ENCODE measurements at places on chromosomes 5 and 9. TPM values are rescaled to one million over a fixed set of nuclear protein-coding genes. Genes with fewer than 3 reads are reported as not detected.

The IL5 gene
- total RNA-seq = not detected

The FAM163B gene
- not detected for total RNA-seq

The AK3 gene
- 101 TPM for total RNA-seq

The DDX4 gene
- not detected for total RNA-seq

The C5orf24 gene
- 58.9 TPM for total RNA-seq

The GMCL2 gene
- not detected for total RNA-seq

DNA sequence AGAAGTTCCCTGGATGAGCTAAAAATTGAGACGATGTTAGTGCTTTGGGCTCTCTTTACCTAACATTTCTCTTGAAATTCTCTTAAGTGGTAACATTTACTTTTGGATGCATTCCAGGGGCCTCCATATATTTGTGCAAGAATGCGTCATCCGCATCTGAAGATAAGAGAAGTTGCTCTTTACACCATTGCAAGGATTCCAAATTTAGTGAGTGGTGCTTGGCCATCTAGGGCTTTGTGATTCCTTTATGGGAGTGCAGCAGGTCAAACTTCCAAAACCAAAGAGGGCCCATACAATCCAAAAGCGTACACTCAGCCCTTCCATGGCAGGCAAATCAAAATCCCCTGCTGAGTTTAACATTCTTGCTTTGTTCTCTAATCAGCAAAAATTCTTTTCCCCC, 102.0 kb upstream of the DMAC1 start:
- no peak for DNase-seq

GRCh38 chr5:168408561-168409305, 77.5 kb upstream of the RARS1 start:
- no peak for DNase-seq

- DNase-seq = no peak
Observed at GRCh38 chr5:7955476-7955875, 86.5 kb downstream of the MTRR start.

DNA sequence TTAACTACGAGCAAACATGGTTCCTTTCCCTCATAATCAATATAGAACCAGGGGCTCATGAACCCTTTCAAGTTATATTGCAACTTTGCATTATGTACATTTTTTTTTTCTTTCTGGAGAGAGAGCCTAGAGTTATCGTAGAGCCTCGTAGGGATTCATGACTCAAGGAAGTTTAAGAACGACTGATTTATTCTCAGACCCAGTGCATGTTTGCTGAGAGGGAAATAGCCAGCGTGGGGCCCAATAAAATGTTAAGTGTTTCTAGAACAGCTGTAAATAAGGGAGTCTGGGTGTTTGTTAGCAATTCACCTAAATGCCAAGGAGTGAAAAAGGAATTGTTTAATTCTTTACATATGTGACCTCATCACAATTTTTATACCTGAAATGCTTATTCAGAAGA, 119.0 kb upstream of the KLF9 start:
- DNase-seq = no peak

- DNase-seq = no peak
Observed at GRCh38 chr5:122985006-122985700, 51.4 kb downstream of the PPIC start.

GRCh38 chr5:117475919-117476318, 901.3 kb upstream of the SEMA6A start:
- DNase-seq = no peak

DNA sequence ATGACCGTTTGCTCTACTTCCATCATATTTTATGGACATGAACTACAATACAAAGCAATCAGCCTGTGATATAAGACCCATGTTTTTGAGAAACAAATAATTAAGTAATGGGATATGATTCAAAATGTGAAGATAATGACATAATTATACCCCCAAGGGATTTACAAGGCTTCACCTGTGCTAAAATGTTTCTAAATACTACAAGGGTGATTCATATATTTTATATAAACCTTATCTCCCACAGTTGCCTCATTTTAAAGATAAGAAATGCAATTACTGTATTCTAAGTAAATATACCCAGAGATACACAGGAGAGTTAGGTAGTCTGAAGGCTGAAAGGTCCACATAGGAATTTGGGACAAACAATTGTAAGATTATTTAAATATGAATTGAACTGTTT, 662.0 kb upstream of the CHD1 start:
- no peak for DNase-seq

DNA sequence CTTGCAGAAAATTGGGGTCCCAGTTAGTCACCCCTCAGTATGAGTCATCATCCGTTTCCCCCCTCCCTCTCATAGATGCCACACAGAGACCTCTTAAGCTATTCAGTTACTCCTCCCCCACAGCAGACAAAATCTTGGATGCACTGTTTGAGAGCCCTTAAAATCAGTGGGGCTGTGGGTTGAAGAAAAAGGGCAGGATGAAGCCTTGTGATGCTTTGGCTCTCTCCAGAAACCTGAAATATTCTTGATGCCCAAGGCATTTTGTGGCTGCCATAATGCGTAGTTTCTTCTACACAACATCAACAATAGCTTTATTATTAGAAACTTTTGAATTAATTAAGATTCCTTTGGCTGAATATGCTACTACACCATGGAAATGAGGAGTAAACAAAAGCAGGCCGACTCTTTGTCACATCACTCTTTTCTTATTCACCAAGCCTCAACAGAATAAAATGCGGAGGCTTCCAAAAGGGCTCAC, 133.8 kb downstream of the MRPS30 start:
- DNase-seq = peak; percentile 27

Measured in renal cortical epithelial cell (primary cell).